Activated CD8-positive, alpha-beta memory T cell treated with anti-CD3 and anti-CD28 coated beads, Interleukin-2, amount 50 U/mL, for 4 hours (primary cell): ENCODE measurements at places on chromosomes 12 and 14.

DNA sequence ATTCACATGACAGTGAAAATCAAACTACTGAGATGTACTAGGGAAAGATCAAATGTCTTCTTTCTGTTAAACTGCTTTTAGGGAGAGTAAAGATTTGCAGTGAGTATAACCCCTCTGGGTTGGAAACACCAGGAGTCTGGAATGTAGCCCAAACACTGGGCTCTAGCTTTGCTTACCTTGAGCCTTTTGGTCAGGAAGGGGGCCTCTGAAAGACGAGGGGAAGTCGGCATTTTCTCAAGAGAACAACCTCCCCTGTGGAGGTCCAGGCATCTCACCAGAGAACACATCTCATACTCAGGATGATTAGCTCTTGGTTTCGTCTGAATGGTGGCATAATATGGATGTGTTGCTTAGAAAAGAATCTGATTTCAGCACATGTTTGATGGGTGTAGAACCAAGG, 169.0 kb downstream of the ZFP36L1 start:
- DNase-seq = no peak

- DNase-seq = no peak
Observed at GRCh38 chr12:570921-571794, 92.1 kb downstream of the NINJ2 start.

GRCh38 chr12:62763861-62764645, 170.9 kb downstream of the PPM1H start:
- DNase-seq = no peak

GRCh38 chr12:48180424-48180823, 3.0 kb upstream of the CCDC184 start:
- no peak for DNase-seq

GRCh38 chr12:65560286-65560685, 264.0 kb upstream of the HMGA2 start:
- no peak for DNase-seq

DNA sequence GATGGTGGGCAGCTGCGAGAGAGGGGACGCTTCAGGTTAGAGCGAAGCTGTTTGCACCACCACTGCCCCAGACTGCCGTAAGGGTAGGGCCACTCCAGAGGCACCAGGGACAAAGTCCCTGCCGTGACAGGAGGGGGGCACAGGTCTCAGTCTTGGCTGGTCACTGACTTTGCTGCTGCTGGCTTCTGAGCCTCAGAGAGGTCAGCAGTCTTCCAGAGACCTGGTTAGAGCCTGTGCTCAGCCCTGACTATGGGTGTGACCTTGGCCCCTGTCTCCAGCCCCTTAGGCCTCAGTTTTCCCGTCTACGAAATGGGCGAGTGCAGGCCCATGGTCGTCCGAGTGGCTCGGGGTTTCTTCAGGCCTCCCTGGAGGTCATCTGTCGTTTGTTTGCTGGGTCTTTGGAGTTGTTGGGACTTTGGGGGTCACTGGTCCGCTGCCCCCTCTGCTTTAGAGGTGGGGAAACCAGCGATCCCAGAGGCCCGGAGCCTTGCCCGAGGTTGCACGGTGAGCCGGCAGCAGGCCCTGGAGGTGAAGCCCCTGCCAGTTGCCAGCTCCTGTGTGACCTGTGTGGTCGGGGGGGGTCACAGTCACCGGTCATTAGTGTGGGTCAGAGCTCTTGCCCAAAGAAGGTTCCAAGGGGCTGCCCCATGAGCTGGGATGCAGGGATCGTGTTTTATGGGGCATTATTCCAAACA, 15.3 kb downstream of the MEG3 start:
- DNase-seq = no peak

- DNase-seq = no peak
Observed at GRCh38 chr14:51939226-51939625, 50.1 kb upstream of the RTRAF start.

DNA sequence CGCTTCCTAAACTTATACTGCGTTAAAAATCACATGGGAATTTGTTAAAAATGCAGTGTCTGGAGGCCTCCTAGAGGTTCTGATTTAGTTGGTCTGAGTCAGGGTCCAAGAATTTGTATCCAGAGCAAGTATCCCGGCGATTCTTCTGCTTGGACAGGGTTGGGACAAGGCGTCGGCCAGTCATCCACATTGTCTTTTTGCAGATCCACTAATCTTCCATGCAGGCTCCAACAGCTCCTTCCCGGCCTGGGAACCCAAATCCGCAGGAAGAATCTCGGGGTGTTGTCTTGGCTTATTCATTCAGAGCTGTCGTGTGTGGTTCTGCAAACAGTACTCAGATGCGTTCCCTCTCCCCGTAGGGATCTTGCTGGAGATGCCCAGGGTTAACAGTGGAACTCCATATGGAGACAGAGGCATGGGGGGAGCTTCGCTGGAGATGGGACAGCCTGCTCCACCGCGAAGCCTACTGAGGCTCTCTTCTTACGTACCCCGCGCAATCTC, 25.3 kb downstream of the GPRC5D start:
- DNase-seq = no peak

GRCh38 chr14:61690039-61690438, 5.3 kb upstream of the HIF1A start:
- DNase-seq = no peak

- no peak for DNase-seq
Observed at GRCh38 chr12:131612092-131612755, 98.7 kb upstream of the SFSWAP start.

DNA sequence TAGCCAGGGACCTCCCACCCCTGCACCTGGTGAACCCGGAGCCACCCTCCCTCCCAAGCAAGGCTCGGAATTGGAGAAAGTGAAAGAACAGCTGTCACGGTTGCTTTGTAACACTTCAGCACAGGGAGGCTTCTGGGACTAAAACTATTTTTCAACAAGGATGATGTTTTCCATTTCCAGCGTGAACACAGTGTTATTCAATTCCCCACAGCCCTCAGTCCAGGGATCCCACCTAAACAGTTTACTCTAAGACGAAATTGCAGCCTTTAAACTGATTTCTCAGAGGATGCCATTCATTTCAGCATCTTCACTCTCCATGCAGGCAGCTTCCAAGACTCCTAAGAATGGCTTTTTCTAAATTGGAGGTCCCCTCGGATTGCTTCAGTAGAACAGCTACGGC, 229.2 kb downstream of the SLC15A4 start:
- no peak for DNase-seq

- DNase-seq = no peak
Observed at GRCh38 chr12:15808652-15809051, 19.5 kb upstream of the EPS8 start.

DNA sequence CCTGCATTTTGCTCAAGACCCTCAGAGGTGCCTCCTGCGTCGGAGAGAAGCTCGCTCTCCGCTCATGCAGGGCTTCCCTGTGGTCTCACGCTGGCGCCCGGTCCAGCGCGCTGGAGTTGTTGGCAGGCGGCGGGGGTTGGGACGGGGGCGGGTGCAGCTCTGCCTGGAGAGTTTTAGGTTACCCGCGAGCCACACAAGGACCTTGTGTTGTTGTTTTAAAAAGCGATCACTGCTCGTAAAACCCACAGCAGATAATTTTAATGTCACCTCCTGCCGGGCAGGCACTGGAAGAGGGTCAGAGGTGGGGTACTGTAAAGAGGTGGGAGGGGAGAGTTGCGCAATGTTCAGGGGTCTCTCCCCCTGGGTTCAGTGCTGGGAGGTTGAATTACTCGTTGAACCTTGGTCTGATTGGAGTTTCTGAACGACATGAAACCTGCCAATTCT, 850 bp downstream of the SMOC1 start:
- no peak for DNase-seq

DNA sequence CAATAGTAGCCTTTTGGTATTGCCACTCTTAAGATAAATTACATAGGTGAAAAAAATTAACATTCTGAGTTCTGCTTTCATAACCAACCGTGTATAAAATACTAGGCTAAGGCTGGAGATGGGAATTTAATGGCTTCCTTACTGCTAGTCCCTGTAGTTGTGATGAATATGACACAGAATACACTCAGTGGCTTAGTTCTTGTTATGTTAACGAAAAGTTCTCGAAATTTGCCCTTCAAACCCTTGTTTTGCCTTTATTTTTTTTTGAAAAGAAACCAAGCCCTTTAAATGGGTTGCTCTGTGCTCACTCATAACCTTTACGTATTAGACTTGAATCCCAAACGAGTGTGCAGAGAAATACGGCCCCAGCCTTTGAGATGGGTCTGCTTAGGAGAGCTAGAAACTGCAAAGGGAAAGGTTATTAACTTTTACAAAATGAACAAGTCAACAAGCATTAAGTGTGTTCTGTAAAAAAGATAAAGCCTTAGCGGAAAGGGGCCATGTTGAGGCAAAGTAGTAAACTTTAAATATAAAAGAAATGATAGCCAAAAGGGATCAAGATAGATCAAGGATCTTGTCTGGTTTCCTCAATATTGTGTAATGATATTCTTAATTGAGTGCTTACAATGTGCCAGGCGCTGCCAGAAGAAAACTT, 1.7 kb downstream of the NUDT4 start:
- no peak for DNase-seq

DNA sequence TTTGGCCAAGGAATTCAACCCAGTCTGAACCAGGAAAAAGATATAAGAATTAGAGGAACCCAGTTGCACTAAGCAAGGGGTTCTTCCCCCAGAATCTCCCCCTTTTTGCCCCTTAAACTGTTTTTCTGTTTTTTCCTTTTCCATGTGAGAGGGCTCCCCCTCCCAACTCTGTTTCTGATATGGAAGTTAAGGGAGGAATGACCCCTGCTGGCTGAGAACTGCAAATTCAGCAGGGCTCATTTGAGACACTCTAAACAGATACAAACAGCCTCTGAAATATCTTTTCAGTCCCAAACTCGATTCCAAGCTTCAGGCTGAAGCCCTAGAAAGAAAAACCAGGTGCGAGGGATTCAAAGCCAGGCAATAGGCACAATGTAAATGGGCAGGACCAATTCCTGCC, 132.7 kb downstream of the SLC41A2 start:
- DNase-seq = no peak

- no peak for DNase-seq
Observed at GRCh38 chr14:79911744-79912143, 299.6 kb downstream of the DIO2 start.

- DNase-seq = no peak
Observed at GRCh38 chr14:79011920-79012204, 841.7 kb downstream of the NRXN3 start.

- no peak for DNase-seq
Observed at GRCh38 chr14:61399365-61399764, 78.0 kb downstream of the PRKCH start.

DNA sequence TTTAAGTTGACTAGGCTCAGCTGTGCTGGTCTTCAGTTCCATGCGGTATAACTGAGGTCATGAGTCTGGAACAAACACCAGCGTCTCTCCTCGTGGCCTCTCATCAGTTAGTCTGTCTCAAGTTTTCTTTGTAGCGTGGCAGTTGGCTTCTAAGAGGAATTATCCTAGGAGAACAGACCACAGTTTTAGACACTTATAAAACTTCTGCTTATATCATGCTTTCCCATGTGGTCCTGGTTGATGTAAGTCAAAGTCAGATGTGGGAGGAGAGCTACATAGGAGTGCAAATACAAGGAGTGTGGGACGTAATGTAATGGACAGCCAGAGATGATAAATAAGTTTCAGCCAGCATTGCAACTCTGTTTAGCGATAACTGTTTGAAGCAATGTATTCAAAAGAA, 14.8 kb downstream of the PLEKHA5 start:
- DNase-seq = no peak

DNA sequence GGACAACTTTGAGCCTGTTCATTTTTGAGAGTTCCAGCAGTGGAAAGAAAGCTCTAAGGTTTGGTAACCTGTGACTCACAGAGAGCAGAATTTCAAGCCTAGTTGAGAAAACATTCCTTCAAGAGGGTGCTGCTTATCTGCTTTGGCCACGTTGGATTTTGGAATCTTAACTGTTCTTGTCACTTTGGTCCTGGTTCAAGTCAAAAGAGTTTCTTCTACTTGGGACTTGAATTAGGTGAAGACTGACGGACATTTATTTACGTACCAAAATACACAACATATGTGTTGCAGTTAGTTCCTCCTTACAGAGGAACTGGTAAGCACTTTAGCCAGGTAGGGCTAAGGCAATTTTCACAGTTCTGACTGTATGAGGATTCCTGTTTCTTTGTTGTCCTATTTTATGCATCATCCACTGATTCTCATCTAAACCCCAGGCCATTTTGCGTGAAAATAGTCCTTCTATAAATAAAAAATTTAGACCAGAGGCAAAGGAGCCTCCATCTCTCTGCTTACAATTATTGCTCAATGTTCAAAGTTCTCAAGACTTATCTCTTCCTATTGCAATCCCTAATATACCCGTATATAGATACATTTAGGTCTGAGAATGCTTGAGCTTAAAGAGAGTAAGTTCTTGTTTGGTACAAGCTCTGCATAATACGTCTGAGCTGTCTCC, 580.9 kb downstream of the DIO2 start:
- DNase-seq = no peak

- no peak for DNase-seq
Observed at GRCh38 chr12:10293151-10293550, 14.5 kb upstream of the KLRD1 start.

GRCh38 chr14:70061108-70061507, 127.6 kb downstream of the SLC8A3 start:
- no peak for DNase-seq

DNA sequence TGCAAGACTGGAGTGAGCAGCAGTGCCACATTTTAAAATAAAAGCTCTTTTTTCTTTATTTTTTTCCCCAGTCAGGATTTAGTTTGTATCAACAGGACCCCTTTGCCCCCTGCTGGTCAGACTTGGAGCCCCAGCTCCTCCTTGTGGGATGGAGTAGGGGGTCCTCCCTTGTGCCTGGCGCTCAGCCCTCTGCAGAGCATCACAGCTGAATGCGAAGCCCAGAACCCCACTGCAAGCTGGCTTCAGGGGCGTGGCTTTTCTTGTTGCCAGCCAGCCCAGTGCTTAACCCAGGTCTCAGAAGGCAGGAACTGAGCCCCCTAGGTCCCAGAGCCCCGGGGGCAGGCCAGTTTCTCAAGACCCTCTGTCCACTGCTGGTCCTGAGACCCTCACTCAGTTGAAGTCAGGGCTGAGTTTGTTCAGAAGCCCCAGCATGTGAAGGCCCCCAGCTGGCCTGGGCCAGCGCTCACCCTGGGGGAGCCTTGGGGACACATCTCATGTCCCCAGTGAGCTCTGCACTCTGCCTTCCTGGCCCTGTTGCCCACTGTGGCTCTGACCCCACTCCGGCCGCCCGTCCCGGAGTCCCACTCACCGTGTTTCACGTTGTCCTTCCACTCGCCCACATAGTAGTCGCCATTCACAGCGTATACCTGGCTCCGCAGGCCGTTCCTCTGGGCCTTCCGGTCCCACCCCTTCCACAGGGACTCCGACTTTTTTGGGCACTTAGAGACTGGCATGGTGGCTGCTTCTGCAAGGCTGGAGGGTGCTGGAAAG, 519 bp downstream of the MORN3 start:
- peak; percentile 68 for DNase-seq

GRCh38 chr14:96418075-96418474, 26.1 kb downstream of the AK7 start:
- no peak for DNase-seq
